ENCODE measurements at places on chromosomes 3 and 15.

DNA sequence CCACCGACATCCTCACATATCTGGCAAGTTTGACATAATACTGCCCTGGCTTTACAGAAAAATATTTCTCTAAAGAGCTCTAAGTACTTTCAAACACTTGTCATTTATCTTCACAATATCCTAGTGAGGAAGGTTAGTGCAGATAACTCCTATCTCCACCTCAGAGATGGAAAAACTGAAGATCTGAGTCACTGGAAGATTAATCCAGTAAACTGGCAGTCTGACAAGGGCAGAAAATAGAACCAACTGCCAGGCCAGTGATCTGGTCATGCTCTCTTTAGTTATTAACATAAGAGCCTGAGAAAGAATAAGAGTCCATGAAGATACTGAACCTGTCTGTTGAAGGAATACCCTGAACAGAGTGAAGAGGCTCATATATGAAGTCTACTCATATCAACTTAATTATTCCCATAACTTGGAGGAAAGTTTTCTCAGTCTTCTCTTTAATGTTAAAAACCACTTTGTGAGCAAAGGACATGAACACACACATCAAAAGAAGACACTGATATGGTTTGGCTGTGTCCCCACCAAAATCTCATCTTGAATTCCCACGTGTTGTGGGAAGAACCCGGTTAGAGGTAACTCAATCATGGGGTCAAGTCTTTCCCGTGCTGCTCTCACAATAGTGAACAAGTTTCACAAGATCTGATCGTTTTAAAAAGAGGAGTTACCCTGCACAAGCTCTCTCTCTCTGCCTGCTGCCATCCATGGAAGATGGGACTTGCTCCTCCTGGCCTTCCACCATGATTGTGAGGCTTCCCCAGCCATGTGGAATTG lies 61.4 kb downstream of the GOLIM4 start:
- no peak for DNase-seq

GRCh38 chr3:69379661-69380060 lies 6.2 kb downstream of the FRMD4B start:
- DNase-seq, result no peak

- DNase-seq, result no peak
These were observed 45.3 kb upstream of the PLCL2 start for GRCh38 chr3:16839271-16840100.

DNA sequence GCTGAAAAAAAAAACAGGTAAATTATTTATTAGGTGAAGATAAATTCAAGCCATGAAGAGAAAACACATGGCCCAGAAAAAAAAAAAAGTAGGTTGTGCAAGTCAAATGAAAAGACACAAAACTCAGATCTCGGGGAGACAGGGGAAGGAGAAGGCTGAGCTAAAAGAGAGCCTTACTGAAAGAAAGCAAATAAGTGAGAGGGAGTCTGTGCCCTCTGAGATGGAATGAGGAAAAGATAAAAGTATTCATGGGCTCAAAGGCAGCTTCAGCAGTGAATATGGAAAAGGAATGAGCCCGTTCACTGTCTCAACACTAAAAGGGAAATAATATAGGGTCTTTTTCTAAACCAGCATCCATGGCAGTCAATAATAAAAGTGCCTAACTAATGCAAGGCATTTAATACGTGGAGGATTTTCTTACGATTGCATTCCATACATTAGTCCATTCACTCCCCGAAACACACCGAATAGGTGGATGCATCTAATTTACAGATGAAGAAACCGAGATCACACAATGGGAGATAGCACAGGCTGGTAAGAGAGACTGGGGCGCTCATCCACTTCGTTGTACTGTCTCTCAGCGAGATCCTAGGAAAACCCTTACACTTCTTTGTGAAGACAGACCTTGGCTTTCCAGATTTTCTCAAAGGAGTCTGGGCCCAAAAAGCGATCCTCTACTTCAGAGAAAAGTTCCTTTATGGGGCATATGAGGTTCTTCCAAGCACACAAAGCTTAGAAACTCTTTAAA lies 1.1 kb downstream of the TFDP2 start:
- DNase-seq, result no peak

DNA sequence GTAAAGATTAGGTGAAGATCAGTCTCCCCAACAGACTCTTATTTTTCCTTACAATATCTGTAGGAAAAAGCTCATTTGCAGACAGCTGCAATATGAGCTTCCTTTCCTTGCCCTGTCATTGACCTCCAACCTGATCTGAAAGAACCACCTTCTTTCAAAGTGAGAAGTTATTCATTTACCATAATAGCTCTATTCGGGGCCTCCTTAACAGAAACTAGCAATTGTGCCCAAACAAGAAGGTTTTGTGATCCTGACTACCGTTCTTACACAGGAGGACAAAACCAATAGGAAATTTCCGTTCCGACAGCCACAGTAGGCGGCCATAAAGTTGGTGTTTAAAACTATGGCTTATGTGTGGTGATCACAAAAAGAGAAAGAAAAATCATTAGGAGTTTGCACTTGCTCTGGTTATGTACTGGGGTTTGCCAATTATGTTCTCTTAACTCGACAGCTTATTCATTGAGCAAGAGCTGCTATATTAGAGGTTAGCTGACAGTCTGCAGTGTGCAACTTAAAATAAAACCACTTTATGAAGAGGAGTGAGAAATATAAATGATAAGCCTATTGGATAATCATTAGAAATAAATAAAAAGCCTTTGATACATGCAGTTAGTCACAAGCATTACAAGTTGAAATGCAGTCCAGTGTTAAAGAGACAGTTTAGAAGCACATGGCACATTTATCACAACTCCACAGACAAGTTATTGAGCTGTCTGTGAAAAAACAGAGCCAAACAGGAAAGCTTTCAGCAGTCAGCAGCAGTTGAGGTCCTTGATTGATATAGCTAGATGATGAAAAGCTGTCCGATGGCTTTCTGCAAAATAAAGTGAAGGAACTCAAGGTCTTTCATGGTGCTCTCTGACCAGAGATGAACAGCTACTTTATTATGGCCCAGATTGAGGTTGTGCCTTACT lies 199.8 kb downstream of the WDR72 start:
- no peak for DNase-seq

DNA sequence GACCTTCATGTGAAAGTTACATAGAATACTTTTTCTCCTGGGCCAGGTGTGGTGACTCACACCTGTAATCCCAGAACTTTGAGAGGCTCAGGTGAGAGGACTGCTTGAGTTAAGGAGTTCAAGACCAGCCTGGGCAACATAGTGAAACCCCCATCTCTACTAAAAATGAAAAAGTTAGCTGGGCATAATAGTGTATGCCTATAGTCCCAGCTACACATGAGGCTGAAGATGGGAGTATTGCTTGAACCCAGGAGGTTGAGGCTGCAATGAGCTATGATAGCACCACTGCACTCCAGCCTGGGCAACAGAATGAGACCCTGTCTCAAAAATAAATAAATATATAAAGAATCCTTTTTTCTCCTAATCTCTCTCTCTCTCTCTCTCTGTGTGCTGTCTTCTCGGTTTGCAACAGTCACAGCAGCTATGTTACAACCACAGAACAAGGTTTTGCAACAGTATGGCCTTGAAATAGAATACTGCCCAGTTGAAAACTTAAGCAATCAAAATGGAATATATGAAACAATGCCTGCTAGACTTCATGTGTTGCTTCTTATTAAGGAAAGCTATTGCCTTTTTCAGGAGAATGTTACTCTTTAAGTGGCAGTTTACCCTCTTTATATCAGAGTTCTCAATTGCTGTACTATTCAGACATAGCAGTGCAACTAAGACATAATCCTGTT lies 12.3 kb upstream of the DENND4A start:
- no peak for DNase-seq

DNA sequence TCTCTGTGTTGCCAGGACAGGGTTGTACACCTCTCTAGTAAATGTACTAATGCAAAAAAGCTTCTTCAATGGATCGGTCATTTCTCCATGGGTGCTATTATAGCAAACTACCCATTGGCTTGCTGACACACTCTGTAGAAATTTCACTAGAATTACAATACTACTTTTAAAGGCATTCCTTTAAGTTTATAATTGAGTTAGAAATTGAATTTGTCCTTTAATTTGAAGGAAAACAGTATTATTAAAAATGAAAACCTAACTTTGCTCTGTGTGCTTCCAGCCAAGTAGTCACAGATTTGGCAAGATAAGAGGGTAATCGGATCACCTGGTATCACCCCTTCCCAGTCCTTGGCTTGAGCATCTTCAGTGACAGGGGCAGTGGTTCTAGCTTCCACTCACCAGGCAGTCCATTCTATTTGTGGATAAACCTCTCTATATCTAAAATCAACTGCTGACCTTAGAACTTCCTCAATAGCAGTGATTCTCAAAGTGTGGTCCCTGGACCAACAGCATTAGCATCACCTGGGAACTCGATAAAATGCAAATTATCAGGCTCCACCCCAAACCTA lies 93.2 kb downstream of the GHSR start:
- DNase-seq, result no peak

- DNase-seq, result no peak
These were observed 267.7 kb downstream of the PLOD2 start for GRCh38 chr3:145893331-145893730.

- DNase-seq, result no peak
These were observed 8.5 kb downstream of the GYG1 start for GRCh38 chr3:148999806-149000205.

DNA sequence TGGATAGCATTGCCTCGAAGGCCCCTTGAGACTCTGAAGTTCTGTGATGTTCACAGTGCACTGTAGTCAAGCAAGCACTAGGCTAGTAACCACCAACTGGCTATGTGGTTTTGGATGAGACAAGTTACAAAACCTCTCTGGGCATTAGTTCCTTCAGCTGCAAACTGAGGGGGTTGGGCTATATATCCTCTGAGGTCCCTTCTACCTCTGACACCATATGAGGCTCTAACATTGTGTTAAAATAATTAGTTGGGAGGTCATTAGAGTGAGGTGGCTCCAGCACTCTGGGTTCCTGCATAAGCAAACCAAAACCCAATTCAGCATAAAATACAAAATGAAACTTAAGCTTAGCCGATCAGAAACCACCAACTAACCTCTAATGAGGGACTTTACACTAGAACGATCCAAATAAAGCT lies 209.5 kb upstream of the LRRN1 start:
- DNase-seq, result no peak

DNA sequence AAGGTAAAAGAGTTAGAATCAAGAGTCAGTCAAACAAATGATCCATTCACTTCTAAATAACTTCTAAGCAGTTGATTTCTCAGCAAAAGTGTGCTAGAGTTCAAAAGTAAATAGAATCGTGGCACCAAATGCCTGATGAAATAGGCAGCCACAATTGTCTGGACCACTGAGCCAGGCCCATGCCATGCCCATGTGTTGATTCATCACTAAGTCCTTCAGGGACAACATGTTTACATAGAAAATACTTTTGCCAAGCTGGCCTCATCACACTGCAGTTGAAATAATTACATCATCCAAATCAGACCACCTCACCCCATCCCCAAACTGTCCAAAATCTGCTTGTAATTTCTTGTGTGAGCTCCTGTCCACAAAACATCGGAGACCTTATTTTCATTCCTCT lies 216.3 kb downstream of the IGSF11 start:
- no peak for DNase-seq

- no peak for DNase-seq
These were observed 802 bp downstream of the RCN2 start for GRCh38 chr15:76932135-76932966.

GRCh38 chr3:166570102-166570501 lies 732.9 kb upstream of the BCHE start:
- DNase-seq, result no peak

GRCh38 chr3:125350597-125350996 lies 24.5 kb downstream of the ZNF148 start:
- no peak for DNase-seq

DNA sequence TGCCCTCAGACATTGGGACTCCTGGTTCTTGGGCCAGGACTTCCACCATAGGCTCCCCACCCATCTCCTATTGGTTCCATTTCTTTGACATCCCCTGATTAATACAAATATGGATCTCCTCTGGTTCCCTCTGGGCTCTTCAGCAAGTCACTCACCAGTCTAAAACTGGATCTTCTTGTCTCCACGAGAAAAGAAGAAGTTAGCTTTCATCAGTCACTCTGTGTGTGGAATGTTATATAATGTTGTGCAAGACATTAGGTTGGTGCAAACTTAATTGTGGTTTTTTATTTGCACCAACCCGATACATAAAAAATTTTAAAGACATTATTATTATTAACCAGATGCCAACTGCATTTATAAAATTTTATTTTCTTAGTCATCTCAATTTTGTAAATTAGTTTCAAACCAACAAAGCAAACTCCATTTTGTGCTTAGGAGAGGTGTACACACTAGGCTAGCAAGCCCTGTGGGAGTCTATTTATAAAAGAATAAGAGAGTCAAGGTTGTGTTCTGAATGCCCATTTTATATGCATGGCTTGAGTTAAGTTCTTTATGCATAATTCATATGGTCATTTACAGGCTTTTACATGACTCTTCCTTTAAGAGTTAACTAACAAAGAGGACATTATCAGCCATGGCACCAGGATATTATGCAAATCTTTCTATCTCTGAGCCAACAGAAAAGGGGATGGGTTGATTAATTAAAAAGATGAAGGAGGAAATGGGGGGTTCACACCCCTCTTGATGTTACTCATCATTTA lies 35.1 kb upstream of the IL12A start:
- DNase-seq, result no peak

- no peak for DNase-seq
These were observed 221.7 kb upstream of the TLE3 start for GRCh38 chr15:70319466-70319865.

- no peak for DNase-seq
These were observed 93.0 kb upstream of the HES1 start for GRCh38 chr3:194042927-194043326.

- no peak for DNase-seq
These were observed 5.5 kb downstream of the ATOSA start for GRCh38 chr15:52673734-52674133.

GRCh38 chr15:70212286-70212962 lies 114.7 kb upstream of the TLE3 start:
- no peak for DNase-seq

DNA sequence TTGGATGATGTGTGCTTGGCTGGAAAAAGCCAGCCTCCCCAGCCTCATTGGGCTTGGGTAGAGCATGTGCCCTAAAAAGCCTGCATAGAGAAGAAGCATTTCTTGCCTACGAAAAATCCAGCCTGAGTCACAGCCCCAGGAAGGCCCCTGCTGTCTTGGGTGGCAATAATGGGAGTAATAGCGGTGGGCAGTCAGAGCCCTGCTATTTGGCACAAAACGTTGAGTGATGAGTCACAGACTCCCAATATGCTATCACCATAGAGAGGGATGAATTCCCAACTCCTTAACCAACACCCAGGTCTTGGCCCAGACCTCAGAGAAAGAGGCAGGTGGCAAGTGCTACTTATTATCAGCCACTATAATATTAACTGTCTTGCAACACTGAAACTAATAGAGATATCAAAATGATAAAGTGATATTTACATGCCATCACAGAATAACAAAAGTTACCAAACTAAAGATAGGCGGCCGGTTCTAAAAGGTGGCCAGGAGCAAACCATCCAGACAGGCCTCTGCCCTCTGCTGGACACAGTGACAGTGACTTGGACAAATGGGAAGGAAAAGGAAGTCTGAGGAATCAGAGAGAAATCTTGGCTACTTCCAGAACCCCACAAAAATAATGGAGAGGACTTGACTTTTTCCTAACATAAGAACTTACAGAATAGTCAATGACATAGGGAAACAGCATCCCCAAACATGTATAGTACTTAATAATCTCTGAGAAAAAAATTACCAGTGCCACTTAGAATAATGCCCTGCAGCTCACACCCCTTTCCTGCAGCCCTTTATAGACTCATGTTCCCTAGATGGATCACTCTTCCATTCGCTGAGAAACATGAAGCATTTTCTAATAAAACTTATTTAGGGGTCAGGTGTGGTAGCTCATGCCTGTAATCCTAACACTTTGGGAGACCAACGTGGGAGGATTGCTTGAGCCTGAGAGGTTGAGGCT lies 51.9 kb upstream of the MUC13 start:
- no peak for DNase-seq

- DNase-seq, result no peak
These were observed 160.3 kb downstream of the MTHFS start for GRCh38 chr15:79736435-79737000.

Data from stimulated activated CD4-positive, alpha-beta T cell treated with anti-CD3 and anti-CD28 coated beads, Interleukin-1b, Interleukin-23, amount 100 ng/mL, for 1 hour (primary cell).